Smooth muscle cell of trachea (primary cell): ENCODE measurements at places on chromosomes 4 and X. TPM values are rescaled to one million over a fixed set of nuclear protein-coding genes. Genes with fewer than 3 reads are reported as not detected.

Gene PLK4
- 0.66 and 19.2 TPM in 2 replicates for total RNA-seq

Gene ZXDA
- total RNA-seq = 4.8 and 7.3 TPM in 2 replicates

Gene DRP2
- total RNA-seq = 2.0 and 2.3 TPM in 2 replicates

Gene KIAA1210
- total RNA-seq = not detected in 2 replicates

Gene FBXW7
- total RNA-seq = 59.5 and 67.2 TPM in 2 replicates
